Large intestine (tissue), 12 donors: ENCODE measurements at places on chromosomes 3 and 15.

DNA sequence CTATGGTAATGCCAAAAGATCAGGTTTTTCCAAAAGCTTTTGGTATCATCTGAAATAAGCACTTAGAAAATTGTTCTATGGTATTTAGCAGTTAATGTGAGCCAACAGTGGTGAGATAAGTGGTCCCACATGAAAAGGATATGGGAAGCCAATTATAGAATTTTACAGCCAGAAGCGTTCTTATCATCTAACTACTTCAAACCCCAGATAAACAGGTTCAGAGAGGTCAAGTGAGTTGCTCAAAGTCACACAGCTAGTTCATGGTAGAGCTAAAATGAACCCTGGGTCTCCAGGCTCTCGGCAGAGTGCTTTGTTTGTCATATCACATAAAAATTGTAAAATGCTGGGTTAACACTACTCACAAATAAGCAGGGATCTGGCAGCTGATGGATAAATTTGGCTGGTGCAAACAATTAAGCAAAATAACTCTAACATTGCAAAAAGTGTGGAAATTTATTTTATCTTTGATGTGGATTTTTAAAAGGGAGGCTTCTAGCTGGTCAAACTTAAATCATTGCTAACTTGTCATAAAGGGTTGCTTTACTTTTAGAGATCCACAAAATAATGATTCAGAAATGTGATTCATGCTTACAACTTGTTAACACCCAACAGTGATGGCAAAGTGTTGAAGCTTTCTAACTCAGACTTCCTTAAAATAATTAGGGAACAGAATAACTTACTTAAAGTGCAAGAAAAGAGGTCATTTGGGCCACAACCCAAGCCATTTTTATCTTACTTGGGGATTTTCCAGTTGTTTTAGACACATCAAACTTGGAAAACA is 202.8 kb upstream of the TBC1D5 start:
- H3K27ac ChIP-seq: no peak overlapping the region
- H3K27me3 ChIP-seq: no peaks in the 10 kb centered on the region
- no peak for DNase-seq
- no peaks in the 10 kb centered on the region for H3K36me3 ChIP-seq
- no peaks in the 10 kb centered on the region for H3K4me1 ChIP-seq

DNA sequence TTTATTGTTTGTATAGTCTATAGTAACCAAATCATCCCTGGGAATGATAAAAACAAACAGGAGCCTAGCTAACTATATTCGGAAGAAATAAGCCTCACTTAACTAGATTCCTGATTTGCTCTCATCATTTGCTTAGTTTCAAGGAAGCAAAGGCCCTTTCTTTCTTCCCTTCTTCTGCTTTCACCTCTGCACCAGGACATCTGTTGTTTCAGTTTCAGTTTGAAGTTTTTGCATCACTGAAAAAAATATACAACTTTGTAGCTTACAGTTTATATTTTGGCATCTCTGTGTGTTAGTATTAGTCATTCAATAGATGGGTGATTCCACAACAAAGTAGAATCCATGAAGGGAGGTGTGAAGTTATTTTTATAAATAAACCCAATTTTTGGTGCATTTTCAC is 113.6 kb upstream of the SNTN start:
- peak; percentile 17 for DNase-seq
- H3K27ac ChIP-seq: no peak overlapping the region
- no peak overlapping the region for H3K4me3 ChIP-seq
- no peaks in the 10 kb centered on the region for H3K36me3 ChIP-seq

- no peak overlapping the region for H3K4me3 ChIP-seq
- no peaks in the 10 kb centered on the region for H3K27me3 ChIP-seq
Observed at GRCh38 chr15:80850941-80851451, 71.8 kb downstream of the CEMIP start.

DNA sequence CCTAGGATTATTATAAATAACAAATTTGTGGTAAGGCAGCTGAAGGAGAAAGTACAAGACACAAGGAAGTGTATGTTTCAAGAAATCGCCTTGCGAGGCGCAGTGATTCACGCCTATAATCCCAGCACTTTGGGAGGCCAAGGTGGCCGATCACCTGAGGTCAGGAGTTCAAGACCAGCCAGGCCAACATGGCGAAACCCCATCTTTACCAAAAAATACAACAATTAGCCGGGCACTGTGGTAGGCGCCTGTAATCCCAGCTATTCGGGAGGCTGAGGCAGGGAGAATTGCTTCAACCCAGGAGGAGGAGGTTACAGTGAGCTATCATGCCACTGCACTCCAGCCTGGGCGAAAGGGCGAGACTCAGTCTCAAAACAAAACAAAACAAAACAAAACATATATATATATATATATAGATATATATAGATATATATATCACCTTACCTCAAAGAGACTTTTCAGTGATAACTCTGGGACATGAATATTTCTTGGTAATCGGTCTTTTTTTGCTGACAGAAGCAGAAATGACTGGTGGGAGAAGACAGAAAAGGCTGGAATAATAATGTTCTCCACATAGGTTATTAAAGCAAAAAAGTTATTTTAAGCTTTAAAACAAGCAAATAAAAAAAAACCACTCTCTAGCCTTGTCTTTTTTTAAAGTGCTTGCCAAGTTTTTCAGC is 52.3 kb downstream of the TRANK1 start:
- peaks cover 12% of the 10 kb centered on the region for H3K36me3 ChIP-seq
- no peak overlapping the region for H3K27ac ChIP-seq
- no peaks in the 10 kb centered on the region for H3K4me1 ChIP-seq
- H3K4me3 ChIP-seq: no peak overlapping the region
- no peak for DNase-seq

DNA sequence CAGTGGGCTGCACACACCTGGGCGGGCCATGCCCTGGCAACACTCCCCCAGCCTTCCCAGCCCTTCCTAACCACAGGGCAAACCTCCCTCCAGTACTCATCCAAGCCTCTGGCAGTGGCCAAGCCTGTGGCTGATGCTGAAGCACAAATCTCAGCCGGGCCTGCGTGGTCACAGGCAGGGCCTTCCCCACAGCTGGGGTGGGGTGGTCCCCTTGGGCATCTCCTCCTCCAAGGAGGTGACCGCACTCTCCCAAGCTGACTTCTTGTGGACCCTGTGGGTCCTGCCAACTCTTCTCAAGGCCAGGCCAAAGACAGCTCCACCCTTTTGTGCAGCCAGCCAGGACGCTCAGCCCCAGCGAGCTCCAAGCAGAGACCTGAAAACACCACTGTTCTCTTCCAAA is 21.4 kb downstream of the GRAMD2A start:
- no peak overlapping the region for H3K27ac ChIP-seq
- H3K27me3 ChIP-seq: no peaks in the 10 kb centered on the region
- DNase-seq: no peak
- H3K4me3 ChIP-seq: no peak overlapping the region
- peaks cover 4% of the 10 kb centered on the region for H3K4me1 ChIP-seq

- no peak overlapping the region for H3K4me3 ChIP-seq
- no peak overlapping the region for H3K27ac ChIP-seq
- H3K27me3 ChIP-seq: no peaks in the 10 kb centered on the region
- no peaks in the 10 kb centered on the region for H3K36me3 ChIP-seq
- peaks cover 19% of the 10 kb centered on the region for H3K4me1 ChIP-seq
- DNase-seq: no peak
Observed at GRCh38 chr15:39130556-39131379, 450.1 kb upstream of the THBS1 start.

- H3K4me3 ChIP-seq: no peak overlapping the region
- H3K27me3 ChIP-seq: no peaks in the 10 kb centered on the region
- H3K4me1 ChIP-seq: peaks cover 19% of the 10 kb centered on the region
- DNase-seq: peak; percentile 87
- H3K27ac ChIP-seq: no peak overlapping the region
- no peaks in the 10 kb centered on the region for H3K36me3 ChIP-seq
Observed at GRCh38 chr3:14847613-14848541, 29.1 kb downstream of the FGD5 start.

GRCh38 chr15:49621887-49622286 is 1.0 kb downstream of the DTWD1 start:
- H3K36me3 ChIP-seq: peaks cover 6% of the 10 kb centered on the region
- H3K4me1 ChIP-seq: peaks cover 3% of the 10 kb centered on the region
- peak overlapping the region; percentile 81 for H3K4me3 ChIP-seq
- no peak overlapping the region for H3K27ac ChIP-seq
